ENCODE measurements at places on chromosomes 1 and 21.

- DNase-seq, result no peak
These were observed 19.8 kb downstream of the PLA2G2D start for GRCh38 chr1:20099533-20099932.

DNA sequence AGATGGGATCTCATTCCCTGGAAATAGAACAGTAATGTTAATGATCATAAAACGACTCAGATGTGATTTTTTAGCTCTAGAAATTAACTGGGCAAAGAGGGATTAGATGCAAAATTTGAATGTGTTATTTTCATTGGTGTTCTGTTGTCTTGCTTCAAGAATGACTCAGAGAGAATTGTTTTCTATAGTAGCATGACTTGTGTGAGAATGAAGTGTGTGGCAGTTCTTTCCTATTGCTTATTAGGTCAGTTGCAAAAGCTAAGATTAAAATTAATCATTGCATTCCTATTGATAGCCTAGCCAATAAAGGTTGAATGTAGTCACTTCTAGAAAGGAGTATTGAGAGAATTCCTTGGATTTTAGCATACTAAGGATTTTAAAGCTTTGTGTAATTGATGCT, 22.9 kb downstream of the SPEN start:
- DNase-seq, result no peak

GRCh38 chr1:16984717-16985116, 4.3 kb upstream of the MFAP2 start:
- DNase-seq, result no peak

DNA sequence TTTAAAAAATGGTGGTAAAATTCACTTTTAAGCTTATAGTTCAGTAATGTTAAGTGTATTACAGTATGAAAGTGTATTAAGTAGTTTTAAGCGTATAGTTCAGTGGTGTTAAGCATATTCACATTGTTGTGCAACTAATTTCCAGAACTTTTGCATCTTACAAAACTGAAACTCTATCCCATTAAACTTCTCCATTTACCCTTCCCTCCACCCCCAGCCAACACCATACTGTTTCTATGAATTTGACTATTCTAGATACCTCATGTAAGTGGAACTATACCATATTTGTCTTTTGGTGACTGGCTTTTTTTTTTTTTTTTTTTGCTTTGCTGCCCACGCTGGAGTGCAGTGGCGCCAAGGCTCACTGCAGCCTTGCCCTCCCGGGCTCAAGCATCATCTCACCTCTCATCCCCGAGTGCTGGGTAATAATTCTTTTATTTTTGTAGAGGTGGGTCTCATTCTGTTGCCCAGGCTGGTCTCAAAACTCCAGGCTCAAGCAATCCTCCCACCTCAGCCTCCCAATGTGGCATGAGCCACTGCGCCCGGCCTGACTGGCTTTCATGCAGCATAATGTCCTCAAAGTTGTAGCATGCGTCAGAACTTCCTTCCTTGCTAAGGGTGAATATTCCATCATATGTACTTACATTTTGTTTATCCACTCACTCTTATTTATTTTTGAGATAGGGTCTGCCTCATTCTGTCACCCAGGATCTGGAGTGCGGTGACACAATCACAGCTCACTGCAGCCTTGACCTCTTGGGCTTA, 45.1 kb upstream of the BMP8B start:
- DNase-seq, result no peak

DNA sequence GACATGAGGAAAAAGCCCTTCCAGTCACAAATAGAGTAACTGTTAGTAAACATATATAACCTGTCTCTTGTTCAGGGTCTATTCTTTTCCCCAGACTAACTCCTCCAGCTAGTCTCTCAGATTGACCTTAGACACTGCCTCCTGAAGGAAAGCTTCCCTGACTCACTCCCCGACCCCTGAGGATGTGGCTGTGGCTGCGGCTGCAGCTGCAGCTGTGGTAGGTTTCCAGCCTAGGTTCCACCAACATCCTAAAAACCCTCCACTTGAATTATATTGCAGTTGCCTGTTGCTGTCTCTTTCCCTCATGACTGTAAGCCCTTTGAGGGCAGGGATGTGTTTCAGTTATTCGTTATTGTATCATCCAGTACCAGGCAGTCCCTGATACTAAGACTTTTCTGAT, 132.9 kb upstream of the C1orf21 start:
- no peak for DNase-seq

- DNase-seq, result no peak
These were observed 203.2 kb downstream of the SETD4 start for GRCh38 chr21:35857095-35857494.

DNA sequence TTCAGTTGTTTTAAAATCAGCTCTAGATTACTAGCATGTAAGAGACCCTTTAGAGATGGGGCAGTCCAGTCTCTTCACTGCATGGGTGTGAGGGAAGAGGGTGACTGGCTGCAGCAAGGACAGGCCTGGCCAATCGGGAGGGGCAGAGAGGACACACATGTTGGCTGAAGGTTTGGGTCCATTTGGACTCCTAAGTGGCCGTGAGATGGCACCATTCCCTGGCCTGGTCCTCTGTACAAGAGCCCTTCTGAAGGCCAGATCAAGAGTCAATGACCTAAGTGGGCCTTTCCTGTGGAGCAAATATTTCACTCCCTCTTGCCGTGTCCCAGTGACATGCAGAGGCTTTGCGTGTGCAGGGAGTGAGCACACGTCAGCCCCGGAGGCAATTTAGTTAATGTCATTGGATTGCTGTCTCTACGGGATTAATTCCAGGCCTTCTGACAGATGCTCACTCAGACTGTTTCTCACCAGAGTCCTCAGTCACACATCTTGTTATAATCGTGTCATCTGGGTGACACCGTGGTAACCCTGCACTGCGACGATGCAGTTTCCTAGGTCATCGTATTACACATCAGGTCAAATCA, 613.0 kb downstream of the NPHP4 start:
- no peak for DNase-seq

- DNase-seq, result no peak
These were observed 49.0 kb upstream of the ETS2 start for GRCh38 chr21:38756746-38757145.

- DNase-seq, result no peak
These were observed 5.9 kb upstream of the BCL2L15 start for GRCh38 chr1:113893267-113893666.

GRCh38 chr1:1876335-1876930, 14.5 kb downstream of the GNB1 start:
- DNase-seq, result no peak

- no peak for DNase-seq
These were observed 57.6 kb downstream of the TRIM33 start for GRCh38 chr1:114453361-114453784.

- DNase-seq, result no peak
These were observed 348.7 kb upstream of the NR5A2 start for GRCh38 chr1:199678771-199679170.

GRCh38 chr1:84722794-84723193, 32.5 kb upstream of the SSX2IP start:
- DNase-seq, result no peak

- DNase-seq, result no peak
These were observed 113.7 kb downstream of the CRYAA start for GRCh38 chr21:43282358-43283120.

- no peak for DNase-seq
These were observed 47.6 kb downstream of the PEX14 start for GRCh38 chr1:10522322-10522860.

- DNase-seq, result no peak
These were observed 75.1 kb downstream of the CAMTA1 start for GRCh38 chr1:6860401-6860800.

GRCh38 chr1:219342836-219343235, 169.2 kb downstream of the LYPLAL1 start:
- no peak for DNase-seq

GRCh38 chr1:3183411-3183810, 114.4 kb downstream of the PRDM16 start:
- DNase-seq, result no peak

DNA sequence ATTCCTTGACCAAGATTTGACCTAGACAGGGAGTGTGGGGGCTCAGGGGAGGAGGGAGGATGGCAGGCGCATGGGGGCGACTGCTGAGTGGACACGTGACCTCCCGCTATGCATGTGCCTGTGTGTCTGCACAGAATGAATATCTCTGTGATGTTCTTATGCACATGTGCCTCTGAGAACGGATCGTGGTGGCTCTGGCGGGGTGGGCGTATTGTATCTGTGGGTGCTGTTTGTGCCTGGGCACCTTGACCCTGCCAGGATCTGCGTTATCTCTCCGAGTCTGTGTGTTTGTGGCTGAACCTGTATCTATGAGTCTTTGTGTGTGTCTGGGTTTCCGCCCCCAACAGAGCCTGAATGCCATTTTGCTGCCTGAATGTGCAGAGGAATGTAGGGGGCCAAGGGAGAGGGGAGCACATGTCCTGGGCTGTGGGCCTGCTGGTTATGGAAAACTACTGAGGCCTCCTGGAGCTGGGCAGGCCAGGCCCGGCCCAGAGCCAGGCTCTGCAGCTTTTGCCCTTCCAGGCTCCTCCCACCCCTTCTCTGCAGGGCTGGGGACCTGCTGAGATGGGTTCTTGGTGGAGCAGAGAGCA, 102.5 kb downstream of the EBNA1BP2 start:
- DNase-seq, result no peak

GRCh38 chr1:116253566-116254382, 119.3 kb upstream of the ATP1A1 start:
- DNase-seq, result no peak

- DNase-seq, result no peak
These were observed 659.4 kb upstream of the CAMK1G start for GRCh38 chr1:208923946-208924720.

GRCh38 chr1:36516372-36517010, 33.8 kb upstream of the CSF3R start:
- peak; percentile 44 for DNase-seq

DNA sequence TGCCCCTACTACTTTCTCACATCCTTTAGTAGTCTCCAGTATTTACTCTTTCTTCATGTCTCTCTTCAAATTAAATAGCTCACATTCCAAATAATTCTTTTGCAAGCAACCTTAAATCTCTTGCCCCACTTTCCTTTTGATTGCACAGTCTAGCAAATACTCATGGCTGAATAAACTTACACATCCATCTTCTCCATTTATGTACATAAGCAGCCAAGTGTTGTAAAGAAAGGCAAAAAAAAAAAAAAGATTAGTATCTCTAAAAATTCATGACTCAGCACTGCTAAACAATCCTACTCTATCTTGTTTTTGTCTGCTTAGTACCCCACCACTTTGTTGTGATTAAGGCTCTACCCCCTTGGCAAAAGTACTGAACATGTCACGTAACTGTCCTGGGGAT, 42.6 kb downstream of the F13B start:
- no peak for DNase-seq

DNA sequence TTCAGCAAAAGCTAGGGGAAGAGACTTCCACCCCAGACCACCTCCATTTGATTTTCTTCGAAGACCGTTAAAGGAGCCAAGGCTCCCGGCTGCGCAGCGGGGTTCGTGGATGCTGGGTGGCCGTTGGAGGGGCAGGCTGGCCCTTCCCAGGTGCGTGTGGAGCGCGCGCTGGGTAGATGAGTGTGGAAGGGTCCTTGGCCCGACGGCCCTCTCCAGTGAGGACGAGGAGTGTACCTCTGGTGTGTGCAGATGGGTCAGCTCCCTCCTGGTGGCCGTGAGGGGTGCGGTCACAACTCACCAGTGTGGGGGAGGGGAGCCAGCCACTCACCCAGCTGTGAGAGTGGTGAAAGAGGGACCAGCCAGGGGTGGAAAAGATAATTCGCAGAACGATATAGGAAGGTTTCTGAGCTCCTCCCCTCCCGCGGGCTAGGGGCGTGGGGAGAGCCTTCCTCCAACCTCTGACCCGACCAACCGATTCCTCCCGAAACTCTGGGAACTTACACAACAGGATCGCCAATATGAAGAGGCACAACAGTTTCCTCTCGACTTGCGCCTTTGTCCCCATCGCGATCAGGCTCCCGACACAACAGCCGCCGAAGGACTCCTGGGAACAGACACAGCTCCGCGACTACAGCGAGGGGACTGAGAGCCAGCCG, at the start of gene F11R:
F11R (minus strand) TSS at position 644 of the 656 bp plus-strand sequence; CDS start at position 565, 79 bp downstream.
- DNase-seq, result peak; percentile 61

All from NCI-H510A (cell line).